ENCODE measurements at places on chromosomes 4 and X. TPM values are rescaled to one million over a fixed set of nuclear protein-coding genes. Genes with fewer than 3 reads are reported as not detected.
A peak's percentile ranks its signal among the peaks of the same experiment; 100 is the strongest.

DNA sequence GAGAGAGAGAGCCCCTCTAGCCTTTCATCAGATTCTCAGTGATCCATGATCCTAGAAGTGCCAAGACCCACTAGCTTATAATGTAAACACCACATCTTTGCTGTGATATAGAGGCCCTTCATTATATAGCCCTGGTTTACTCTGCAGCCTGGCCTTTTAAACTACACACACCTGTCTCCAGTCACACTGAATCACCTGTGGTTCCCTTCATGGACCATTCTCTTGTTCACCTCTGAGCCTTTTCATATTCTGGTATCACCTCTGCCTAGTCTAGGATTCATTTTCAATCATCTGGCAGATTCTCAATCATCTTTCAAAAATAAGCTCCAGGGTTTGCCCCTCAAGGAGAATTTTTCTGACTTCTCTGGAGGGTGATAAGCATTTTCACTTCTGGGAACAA lies 50.0 kb upstream of the CD40LG start:
- H3K36me3 ChIP-seq = no peaks in the 10 kb centered on the region
- no peaks in the 10 kb centered on the region for H3K27me3 ChIP-seq
- no peaks in the 10 kb centered on the region for H3K4me1 ChIP-seq
- no peak overlapping the region for H3K4me3 ChIP-seq
- H3K27ac ChIP-seq = no peak overlapping the region

The RAP2C gene
- total RNA-seq = 35.9 TPM

- no peak overlapping the region for H3K27ac ChIP-seq
- H3K36me3 ChIP-seq = no peaks in the 10 kb centered on the region
- no peaks in the 10 kb centered on the region for H3K27me3 ChIP-seq
- DNase-seq = no peak
- no peak overlapping the region for H3K4me3 ChIP-seq
Measured at GRCh38 chr4:55031158-55031557, 94.2 kb downstream of the KDR start.

DNA sequence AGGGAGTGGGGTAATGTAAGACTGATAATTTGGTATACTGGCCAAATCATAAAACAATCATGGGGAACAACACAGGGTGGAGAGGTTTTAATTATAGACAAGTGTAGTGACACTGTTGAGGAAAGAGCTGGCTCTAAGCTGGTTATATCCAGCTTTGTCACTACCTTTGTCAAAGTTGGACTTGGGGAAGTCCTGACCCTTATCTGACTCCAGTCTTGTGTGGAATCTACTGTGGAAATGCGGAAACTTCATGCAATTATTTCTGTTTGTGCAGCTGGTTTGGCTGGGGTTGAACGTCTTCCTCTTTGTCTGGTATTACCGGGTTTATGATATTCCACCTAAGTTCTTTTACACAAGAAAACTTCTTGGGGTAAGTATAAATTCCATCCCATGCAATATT lies 2.0 kb downstream of the CYBB start:
- H3K27me3 ChIP-seq = no peaks in the 10 kb centered on the region
- DNase-seq = no peak
- H3K27ac ChIP-seq = no peak overlapping the region
- H3K4me3 ChIP-seq = no peak overlapping the region

- no peaks in the 10 kb centered on the region for H3K27me3 ChIP-seq
- no peak overlapping the region for H3K4me3 ChIP-seq
- no peak for DNase-seq
- H3K27ac ChIP-seq = no peak overlapping the region
Measured at GRCh38 chr4:66059136-66059535, 388.8 kb upstream of the EPHA5 start.

- DNase-seq = peak; percentile 75
- H3K36me3 ChIP-seq = no peaks in the 10 kb centered on the region
- H3K27ac ChIP-seq = no peak overlapping the region
- peaks cover 4% of the 10 kb centered on the region for H3K4me1 ChIP-seq
Measured at GRCh38 chr4:123349421-123350190, 47.0 kb upstream of the SPRY1 start.

- no peaks in the 10 kb centered on the region for H3K4me1 ChIP-seq
- H3K36me3 ChIP-seq = no peaks in the 10 kb centered on the region
- DNase-seq = no peak
- no peak overlapping the region for H3K27ac ChIP-seq
Measured at GRCh38 chrX:146363919-146364318, 445.7 kb upstream of the CXorf51B start.

The PAGE2B gene
- not detected for total RNA-seq

The GPRIN3 gene
- 2.4 TPM for total RNA-seq

- H3K4me3 ChIP-seq = no peak overlapping the region
- no peaks in the 10 kb centered on the region for H3K4me1 ChIP-seq
- no peak overlapping the region for H3K27ac ChIP-seq
- no peak for DNase-seq
Measured at GRCh38 chr4:82801910-82802521, 3.4 kb upstream of the SCD5 start.

The HSD17B13 gene
- not detected for total RNA-seq

DNA sequence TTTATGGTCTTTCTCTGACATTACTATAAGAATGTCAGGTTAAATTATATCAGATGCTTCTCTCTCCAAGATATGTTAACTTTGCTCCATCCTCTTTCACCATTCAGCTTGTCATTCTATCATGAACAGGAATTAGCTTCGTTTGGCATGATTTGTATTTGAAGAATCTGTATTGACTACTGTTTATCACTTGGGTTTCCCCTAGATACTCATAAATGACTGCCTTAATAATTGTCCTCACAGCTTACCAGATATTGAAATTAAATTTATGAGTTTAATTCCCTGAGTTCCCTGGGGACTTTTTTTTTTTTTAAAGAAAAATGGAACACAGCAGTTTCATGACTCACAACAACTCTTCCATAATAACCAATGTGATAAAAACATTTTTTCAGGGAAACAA lies 76.2 kb upstream of the EOLA2 start:
- no peaks in the 10 kb centered on the region for H3K27me3 ChIP-seq
- H3K4me1 ChIP-seq = no peaks in the 10 kb centered on the region
- no peak overlapping the region for H3K4me3 ChIP-seq
- H3K27ac ChIP-seq = no peak overlapping the region
- DNase-seq = no peak

Measured in endodermal cell (in vitro differentiated cells).